ENCODE measurements at places on chromosomes 16 and 17.
A peak's percentile ranks its signal among the peaks of the same experiment; 100 is the strongest.

- no peak for DNase-seq
These were observed 56.1 kb downstream of the PLXDC1 start for GRCh38 chr17:39095309-39095686.

GRCh38 chr17:38676706-38677504, 2.1 kb upstream of the EPOP start:
- DNase-seq = peak; percentile 61

DNA sequence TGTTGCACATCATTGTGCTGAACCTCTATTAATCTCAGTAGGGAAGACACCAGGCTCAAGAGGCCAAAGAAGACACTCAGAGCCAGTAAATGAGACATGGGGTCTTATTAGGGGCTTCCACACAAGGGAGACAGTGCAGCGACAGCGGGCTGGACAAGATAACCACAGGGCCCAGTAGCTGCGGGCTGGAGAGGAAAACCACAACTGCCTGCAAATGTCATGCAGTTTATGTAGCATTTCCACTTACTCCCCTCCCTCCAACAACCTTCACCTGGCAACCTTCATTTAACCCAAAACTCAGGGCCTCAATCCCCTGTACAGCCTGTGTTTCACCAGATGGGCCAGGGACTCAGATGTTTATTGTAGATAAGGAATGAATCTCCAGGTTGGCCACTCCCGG, 185.6 kb downstream of the UTP18 start:
- DNase-seq = no peak

GRCh38 chr16:86410081-86410480, 100.2 kb upstream of the FOXF1 start:
- DNase-seq = no peak

- DNase-seq = no peak
These were observed 229.8 kb downstream of the CPPED1 start for GRCh38 chr16:12573730-12574383.

- DNase-seq = no peak
These were observed 3.3 kb upstream of the CACNG5 start for GRCh38 chr17:66831383-66832210.

DNA sequence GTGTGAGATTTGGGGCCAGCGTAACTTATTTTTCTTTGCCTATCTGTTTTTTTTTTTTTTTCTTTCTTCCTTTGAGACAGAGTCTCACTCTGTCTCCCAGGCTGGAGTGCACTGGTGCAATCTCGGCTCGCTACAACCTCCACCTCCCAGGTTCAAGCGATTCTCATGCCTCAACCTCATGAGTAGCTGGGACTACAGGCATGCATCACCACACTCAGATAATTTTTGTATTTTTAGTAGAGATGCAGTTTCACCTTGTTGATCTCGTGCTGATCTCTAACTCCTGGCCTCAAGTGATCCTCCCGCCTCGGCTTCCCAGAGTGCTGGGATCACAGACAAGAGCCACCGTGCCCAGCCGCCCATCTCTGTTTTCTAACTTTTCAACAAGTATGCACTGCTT, 63.4 kb downstream of the VPS35L start:
- no peak for DNase-seq

- no peak for DNase-seq
These were observed 19.6 kb upstream of the CCL1 start for GRCh38 chr17:34382621-34383124.

DNA sequence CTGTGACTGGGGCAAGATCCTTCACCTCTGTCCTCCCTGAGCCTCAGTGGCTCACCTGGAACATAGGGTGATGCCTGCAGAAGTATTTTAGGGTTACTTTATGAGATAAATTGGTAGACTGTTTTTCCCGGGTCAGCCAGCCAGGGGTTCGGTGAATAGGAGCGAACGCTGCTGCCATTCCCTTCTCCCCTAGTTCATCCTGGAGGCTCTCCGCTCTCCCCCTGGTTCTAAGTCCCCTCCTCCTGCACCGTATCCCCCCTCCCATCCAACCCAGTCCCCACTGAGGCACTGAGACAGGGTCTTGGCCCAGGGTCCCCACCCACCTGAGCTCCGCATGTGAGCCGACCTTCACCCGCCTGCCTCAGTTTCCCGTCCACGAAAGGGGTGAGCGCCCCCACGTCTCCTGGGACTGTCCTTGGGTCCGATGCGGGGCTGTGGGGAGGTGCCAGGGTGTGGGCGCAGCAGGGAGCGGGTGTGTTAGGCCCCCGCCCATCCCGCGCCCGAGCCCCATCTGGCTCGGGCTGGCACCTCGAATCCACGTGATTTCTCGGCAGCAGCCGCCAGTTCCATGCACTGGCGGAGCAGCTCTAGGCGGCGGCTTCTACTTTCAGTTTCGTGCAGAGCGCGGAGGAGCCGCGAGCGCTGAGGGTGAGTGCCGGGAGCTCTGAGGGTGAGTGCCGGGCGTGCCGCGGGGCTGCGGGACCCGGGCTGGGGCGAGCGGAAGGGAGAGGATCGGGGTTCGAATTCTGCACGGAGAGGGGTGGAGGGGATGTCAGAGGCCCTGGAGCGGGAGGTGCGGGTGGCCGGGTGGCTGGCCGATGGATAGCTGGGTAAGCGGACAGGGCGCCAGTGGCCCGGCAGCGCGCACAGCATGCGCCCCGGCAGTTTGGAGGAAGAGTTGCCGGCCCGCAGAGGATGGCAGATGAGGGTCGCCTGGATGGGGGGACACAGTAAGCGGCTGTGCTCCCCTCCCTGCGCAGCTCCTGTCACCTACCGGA, at the start of gene NLRC5:
Gene NLRC5, plus strand, starts transcription at position 610 of the 998 bp plus-strand sequence. CDS start 31,156 bp downstream, outside the sequence.
- peak; percentile 81 for DNase-seq

GRCh38 chr17:50469208-50469605, 527 bp upstream of the CHAD start:
- DNase-seq = no peak

DNA sequence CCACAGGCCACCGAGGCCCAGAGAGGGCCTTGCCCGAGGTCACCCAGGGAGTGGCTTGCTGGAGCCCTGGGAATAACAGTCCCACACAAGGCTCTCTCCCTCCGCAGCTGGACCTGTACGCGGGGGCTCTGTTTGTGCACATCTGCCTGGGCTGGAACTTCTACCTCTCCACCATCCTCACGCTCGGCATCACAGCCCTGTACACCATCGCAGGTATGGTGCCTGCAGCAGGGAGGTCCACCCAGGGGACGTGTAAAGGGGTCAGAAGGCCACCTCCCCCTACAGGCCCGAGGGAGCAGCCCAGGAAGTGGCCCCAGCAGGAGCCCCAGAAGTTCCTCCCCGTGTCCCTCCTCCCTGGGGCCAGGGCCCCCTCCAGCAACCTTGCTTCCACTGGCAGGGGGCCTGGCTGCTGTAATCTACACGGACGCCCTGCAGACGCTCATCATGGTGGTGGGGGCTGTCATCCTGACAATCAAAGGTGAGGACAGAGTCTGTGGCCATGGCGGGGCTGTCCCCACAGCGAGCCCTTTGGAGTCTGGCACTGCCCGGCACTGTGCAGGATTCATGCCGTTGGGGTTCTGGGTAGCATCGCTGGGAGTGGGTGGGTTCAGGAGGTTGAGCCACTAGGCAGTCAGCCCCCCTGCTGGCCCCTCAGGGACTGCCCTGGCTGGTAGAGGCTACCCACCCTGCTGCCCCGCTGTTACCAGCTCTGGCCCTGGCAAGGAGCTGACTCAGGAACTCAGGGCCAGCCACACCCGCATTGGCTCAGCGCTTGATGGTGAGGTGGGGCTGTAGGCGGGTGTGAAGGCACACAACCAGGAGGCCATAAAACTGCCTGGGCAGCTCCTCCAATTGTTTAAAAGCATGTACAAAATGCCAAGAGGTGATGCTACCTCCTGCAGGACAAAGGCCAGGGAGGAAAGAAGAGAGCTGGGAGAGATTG, 17.3 kb downstream of the SLC5A10 start:
- no peak for DNase-seq

- no peak for DNase-seq
These were observed 57.8 kb downstream of the BMERB1 start for GRCh38 chr16:15492091-15492740.

DNA sequence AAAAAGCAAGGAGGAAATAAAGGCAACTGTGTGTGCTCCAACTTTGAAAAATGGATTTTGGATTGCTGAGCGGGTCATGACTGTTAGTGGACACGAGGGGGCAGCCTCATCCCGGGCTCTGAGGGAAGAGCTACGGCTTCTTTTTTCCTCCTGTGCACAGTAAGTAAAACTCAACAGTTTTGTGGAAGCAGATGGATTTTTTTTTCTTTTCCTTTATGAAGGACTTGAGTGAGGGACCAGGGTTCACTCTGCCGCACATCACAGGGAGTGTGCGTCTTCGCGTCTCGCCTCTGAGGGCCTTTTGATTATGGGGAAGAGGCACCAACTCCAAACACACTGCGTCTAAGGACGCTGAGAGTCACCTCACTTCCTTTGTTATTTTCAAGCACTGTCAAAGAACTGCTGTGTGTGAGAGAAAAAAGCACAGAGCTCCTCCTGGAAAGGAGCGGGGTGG, 80.3 kb upstream of the GOT2 start:
- peak; percentile 13 for DNase-seq

DNA sequence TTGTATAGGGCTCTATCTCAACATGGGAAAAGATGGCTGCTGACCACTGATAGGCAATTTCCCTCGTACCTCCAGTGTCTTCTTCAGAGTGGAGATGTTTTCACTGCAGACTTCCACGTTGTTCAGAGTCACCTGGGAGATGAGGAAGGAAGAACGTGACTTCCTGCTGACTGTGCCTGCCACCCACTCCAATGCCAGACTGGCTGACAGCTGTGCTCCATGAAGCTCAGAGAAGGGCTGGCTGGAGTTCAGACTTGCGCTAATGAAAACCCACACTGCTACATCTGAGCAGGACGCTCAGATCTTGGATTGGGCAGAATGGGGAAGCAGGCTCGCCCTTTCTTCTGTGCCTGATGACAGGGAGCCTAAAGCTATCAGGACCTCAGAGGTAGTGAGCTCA, 33.1 kb downstream of the COG4 start:
- no peak for DNase-seq

DNA sequence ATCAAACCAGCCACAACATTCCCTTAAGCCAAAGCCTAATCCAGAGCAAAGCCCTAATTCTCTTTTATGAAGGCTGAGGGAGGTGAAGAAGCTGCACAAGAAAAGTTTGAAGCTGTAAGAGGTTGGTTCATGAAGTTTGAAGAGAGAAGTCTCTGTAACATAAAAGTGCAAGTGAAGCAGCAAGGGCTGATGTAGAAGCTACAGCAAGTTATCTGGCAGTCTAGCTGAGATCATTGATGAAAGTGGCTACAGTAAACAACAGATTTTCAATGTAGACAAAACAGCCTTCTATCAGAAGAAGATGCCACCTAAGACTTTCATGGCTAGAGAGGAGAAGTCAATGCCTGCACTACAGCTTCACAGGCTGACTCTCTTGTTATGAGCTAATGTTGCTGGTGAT, 52.5 kb downstream of the NACA2 start:
- no peak for DNase-seq

DNA sequence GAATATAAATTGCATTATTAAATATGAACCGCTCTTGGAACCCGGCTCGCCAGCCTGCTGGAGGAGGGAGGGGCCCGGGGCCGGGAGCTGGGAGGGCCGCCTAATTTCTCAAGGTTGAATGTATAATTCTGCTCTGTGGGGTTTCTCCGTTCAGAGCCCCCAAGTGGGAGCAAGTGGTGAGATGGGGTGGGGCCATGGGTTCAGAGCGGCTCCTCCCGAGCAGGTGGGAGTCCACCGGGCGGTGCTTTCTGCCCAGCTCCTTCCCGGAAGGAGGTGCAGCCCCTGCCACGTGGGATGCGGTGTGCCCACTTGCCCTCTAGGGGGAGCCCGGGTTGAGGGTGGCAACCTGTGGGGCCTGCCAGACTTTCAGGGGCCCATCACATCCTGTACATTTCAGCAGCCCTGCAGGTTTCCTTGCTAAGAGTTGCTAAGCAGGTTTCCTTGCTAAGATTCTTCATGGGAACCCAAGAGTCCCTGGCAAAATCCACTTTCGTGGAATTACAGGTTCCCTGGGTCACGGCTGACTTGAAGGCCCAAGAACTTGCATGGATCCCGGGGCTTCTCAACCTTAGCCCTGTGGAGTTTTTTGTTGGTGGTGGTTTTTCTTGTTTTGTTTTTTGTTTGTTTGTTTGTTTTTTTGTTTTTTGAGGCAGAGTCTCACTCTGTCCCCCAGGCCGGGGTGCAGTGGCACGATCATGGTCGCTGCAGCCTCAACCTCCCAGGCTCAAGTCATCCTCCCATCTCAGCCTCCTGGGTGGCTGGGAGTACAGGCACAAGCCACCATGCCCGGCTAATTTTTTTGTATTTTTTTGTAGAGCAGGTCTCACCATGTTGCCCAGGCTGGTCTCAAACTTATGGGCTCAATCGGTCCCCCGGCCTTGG, 196.7 kb upstream of the GSE1 start:
- peak; percentile 25 for DNase-seq

- DNase-seq = no peak
These were observed 10.7 kb downstream of the SGSM2 start for GRCh38 chr17:2347805-2348685.

DNA sequence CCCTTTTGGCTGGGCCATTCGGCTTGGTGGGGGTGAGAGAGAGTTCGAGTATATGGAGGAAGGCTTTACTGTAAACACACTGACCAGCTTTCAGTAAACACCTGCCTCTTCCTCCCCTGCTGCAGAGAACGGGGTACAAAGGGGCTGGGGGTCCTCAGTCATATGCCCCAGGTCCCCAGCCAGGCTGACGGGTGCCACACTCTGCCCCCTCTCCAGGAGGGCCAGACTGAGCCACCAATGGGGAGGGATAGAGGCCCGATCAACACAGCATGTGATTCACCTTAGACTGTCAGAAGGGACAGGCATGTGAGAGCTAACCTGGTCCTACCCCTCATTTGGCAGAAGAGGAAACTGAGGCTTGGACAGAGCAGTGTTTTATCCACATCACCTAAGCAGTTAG, 13.0 kb downstream of the NHERF1 start:
- no peak for DNase-seq

GRCh38 chr16:78376452-78376851, 277.0 kb downstream of the WWOX start:
- DNase-seq = no peak

DNA sequence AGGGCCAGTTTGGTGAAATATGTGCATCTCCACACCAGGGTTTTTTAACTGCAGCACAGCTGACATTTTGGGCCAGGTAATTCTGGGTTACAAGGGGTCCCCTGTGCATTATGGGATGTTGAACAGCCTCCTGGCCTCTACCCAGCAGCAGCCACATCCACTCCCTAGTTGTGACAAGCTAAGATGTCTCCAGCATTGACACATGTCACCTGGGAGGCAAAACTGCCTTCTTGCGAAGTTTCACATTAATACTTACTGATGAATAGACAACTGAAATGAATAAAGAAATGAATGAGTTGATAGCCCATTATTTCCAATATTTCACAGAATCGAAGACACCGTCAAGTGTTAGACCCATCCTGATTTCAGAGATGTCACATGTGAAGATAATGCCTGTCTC, 383.7 kb downstream of the CPPED1 start:
- DNase-seq = no peak
